Activated naive CD8-positive, alpha-beta T cell treated with anti-CD3 and anti-CD28 coated beads, Interleukin-2, amount 50 U/mL, for 16 hours (primary cell): ENCODE measurements at places on chromosomes 12 and 14.

DNA sequence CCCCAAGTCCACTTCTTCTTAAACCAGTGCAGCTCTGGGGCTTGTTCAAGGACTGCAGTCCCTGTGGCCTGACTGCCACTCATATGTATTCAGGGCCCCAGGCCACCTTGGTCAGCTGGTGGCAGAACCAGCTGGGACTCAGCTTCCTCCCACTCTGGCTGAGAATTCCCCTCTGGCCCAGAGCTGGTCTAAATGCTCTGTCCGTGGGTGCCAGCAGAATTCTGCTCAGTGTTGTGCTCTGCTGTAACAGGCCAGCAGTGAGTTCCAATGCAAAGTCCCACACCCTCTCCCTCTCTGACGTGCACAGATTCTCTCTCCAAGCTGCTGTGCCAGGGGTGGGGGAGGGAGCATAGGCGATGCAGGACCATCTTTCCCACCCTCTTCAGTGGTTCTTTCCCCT, 210.4 kb upstream of the RGS6 start:
- DNase-seq: no peak

DNA sequence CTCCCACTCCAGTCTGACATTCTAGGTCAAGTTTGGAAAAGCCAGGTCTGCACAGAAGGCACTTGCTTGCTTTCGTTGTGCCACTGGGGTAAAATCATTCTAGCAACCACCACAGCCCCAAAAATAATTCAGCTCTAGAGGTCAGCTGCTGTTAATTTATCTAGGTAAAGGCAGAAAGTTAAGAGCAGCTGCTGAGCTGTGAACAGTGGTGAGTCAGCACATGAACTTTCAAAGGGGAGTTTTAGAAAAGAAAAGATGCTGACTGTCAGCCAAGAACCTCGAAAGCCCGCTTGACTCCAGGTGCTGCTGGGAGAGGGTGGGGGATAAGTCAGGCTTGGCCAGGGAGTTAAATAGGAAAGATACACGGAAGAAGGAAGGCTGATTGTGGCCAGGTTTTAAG, 12.7 kb downstream of the CCDC197 start:
- no peak for DNase-seq

DNA sequence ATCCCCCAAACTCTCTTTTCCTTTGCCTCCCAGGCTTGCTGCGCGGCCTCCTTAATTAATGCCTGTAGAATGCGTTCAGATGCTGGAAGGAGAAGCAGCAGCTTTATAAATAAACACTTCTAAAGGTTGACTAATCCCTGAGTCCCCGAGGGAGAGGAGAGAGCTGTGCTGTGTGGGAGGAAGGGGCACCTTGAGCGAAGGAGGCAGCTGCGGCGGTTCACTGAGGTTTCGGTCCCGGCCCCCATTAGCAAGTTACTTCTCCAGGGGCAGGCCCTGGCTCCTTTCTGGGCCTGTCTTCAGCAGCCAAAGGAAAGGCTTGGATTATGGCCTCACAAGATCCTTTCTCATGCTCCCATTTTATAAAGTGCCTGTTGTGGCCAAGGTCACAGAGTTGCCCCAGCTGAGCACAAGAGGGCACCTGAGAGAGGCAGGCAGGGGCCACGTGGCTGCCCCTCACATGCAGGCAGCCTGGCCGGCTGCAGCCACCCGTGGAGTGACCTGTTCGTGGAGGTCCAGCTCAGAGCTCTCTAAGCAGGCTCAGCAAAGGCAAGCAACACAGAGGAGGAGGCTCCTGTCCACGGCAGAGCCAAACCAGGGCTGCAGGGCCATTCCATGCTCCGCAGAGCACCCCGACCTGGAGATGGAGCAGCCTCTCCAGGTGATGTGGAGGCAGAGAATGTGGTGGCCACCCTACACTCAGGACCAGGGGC, 15.0 kb upstream of the CACNA2D4 start:
- DNase-seq: no peak

- DNase-seq: no peak
Observed at GRCh38 chr12:92961949-92962348, 32.9 kb upstream of the EEA1 start.

DNA sequence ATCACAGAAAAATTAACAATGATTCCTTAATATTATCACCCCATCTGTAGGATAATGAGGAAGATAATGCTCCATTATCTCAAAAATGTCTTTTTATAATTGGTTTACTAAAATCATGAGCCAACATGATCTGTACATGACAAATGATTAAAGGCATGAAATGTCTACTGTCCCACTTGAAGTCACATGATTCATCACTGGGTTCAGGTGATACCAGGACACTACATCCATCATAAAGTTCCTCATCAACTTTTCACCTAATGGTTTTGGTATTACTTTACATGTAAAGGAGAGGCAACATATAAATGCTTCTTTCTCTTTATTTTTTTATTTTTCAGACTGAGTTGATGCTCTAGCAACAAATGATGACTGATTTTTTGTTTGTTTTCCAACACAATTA, 313.3 kb downstream of the MED13L start:
- no peak for DNase-seq
